ENCODE measurements at places on chromosomes 1 and 21.
A peak's percentile ranks its signal among the peaks of the same experiment; 100 is the strongest.

DNA sequence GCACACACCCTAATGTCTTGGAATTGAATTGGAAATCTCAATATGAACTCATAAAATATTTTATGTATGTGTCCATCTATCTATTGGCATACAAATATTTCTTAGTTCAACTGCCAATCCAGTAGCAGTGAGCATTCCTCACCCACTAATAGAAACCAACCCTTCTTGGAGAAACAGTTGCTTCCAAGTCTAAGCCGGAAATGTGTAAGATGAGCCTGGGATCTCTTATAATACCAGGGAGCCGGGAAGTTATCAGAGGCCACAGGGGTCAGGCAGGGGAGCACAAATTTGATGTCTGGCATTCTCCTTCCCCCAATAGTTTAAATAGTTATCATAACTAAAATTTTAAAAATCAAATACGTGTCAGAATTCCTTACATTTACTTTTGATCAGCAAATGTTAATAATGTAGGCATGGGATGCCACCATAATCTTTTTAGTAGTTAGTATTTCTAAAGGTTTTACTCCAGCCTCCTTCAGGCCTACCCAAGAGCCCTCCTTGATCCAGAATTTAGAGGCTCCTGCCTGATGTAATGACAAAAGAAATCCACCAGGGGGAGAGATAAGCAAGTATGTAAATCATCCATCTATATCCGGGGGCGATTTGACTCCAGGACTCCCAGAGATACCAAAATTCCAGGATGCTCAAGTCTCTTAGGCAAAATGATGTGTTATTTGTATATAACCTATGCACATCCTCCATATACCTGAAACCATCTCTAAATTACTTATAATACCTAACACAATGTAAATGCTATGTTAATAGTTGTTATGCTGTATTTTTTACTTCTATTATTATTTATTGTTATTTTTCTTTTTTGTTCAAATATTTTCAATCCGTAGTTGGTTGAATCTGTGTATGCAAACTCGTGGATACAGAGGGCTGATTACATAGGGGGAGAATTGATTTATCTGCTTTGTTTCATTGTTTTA lies 218.7 kb upstream of the COA6 start:
- no peak for DNase-seq

- no peak for DNase-seq
Observed at GRCh38 chr1:203046984-203047630, 20.8 kb downstream of the PPFIA4 start.

GRCh38 chr1:3674100-3675094 lies 22.1 kb downstream of the TP73 start:
- DNase-seq, result no peak

DNA sequence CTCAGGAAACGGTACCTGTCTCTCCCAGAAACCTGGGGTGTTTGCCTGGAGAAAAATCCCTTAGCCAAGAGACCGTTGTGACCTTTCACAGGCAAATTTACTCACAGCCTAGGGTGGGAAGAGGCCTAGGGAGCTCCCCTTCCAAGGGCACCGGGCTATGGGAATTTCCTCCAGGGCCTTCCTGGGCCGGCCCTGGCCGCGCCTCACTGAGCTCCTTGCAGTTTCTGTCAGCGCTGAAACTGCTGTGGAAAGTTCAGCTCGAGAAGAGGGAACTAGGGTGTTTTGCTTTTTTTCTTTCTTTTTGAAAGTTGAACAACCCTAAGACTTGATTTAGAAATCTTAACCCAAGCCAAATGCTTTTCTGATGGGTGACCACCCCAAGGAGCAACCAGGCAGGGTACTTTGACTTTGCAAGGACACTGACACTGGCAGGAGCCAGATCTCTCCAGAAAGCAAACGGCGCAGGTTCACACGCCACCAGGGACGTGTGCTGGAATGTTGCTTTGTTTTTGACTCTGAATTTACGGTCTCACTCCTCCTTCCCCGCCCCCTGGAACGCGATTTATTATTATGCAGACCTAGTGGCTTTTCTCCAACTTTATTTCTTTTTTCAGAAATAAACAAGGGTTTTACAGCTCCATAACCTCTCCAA lies 229.6 kb upstream of the JUN start:
- DNase-seq, result no peak

GRCh38 chr1:85484264-85484663 lies 19.3 kb upstream of the DDAH1 start:
- DNase-seq, result no peak

DNA sequence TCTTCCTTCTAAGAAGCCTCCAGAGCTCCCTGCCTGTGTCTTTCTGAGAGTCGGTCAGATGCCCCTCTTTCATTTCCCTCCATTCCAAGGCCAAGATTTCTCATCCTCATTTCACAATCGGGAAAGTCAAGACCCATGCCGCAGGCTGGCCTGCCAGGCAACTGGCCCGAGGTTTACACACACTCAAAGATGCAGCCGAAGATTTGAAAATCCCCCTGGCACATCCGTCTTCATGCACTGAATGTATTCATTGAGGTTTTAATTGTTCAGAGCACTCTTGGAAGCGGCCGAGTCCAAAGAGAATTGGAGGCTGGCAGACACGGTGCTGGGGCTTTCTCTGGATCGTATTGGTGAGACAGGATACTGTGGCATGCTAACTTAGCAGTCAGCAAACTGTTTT lies 29.1 kb upstream of the SRP9 start:
- no peak for DNase-seq

GRCh38 chr1:219171192-219171935 lies 2.3 kb upstream of the LYPLAL1 start:
- DNase-seq, result no peak

DNA sequence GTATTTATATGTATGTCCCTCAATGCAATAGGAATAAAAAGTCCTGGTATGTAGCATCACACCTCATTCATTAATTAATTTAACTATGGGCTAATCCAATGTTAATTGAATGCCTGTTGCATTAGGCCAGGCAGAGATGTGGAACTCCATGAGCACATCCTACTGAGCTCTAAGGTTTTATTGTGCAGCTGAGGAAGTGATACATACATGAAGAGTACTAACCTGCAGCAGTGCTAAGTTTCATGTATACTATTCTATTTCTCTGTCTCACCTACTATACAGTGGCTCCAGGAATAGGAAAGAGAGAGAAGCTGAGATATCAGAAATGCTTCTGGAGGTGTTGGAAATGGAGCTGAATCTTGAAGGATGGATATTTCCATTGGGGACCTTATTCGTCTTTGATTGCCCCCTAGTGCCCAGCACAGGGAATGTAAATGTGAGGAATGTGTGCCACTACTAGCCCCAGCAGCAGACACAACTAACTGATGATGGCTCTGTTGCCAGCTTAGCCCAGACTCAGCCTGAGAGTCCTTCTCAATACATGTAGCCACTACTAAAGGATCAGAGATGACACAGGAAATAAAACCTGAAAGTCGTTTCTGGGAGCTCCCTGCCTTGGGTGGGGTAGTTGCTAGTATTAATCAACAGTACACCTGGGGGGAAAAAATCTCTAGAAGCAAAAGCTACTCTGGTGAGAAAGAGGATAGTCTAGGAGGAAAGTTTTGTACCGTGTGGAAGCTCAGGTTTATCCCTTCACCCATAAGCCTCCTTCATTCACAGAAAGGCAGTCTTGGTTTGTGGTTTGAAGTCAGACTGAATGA lies 173.3 kb upstream of the FOXD3 start:
- DNase-seq, result no peak

DNA sequence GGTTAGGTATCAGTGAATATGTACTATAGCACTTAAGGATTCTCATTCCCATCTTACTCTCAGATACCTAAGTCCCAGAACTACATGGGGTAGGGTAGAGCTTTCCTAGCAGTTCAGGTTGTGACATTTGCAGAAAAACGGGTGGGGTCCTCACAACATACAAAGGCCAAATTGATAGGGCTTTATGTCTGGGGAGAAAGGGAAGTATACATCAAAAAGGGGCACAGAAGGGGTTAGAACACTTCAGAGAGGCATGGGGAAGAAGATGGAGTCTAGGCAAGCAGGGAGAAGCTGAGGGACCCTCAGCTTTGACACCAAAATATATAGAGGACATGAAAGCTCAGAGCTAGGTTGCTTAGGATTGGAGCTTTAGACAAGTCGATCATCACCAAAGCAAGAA lies 3.6 kb downstream of the UROD start:
- DNase-seq, result no peak

GRCh38 chr21:34031835-34032370 lies 41.5 kb upstream of the MRPS6 start:
- no peak for DNase-seq

- DNase-seq, result no peak
Observed at GRCh38 chr21:43268086-43268803, 99.4 kb downstream of the CRYAA start.

GRCh38 chr1:241939798-241940197 lies 17.8 kb upstream of the BECN2 start:
- DNase-seq, result no peak

- DNase-seq, result no peak
Observed at GRCh38 chr1:229268505-229268904, 2.4 kb upstream of the RAB4A start.

GRCh38 chr1:29683472-29683871 lies 447.1 kb downstream of the PTPRU start:
- peak; percentile 27 for DNase-seq

DNA sequence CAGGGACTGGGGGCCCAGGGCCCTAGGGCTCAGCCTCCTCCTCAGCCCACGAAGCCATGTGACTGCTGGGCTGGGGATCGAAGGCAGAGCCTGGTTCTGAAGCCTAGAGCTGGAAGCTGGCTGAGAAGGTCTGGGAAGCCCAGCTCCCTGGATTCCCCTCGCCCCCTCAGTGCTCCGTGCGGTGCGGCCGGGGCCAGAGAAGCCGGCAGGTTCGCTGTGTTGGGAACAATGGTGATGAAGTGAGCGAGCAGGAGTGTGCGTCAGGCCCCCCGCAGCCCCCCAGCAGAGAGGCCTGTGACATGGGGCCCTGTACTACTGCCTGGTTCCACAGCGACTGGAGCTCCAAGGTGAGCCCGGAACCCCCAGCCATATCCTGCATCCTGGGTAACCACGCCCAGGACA lies 9.1 kb downstream of the ADAMTSL4 start:
- no peak for DNase-seq

DNA sequence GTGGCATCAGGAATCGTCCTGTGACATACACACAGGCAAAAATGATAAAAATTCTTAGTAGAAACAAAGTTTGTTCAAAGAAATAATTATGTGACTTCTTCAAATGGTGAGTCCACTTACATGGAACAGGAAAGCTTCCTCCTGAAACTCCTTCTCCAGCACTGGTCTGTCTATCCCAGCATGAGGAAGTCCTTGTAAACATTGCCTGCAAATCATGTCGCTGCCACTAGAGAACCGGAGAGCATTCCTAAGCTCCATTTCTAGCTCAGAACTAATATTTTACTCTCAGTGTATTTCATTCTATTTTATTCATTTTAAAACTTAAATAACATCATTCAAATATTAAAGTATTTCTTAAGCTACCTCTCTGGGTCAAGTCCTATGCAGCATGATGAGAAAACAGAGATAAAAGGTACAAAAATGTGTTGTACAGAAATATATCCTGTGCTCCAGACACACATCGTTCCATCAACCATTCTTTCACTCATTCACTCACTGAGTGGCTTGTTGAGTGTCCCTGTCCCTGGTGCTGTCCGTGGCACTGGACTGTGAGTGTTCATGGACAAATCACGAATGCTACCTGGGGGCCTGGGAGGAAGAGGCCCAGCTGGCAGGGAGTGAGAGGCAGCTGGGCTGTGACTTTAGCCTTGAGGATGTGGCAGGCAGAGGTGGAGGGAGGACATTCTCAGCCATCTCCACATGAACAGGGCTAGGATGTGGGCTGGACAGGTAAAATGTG lies 10.0 kb downstream of the CYP4A22 start:
- no peak for DNase-seq

GRCh38 chr1:204258213-204259115 lies 44.7 kb upstream of the GOLT1A start:
- no peak for DNase-seq

GRCh38 chr1:114061121-114061830 lies 82.0 kb downstream of the OLFML3 start:
- no peak for DNase-seq

DNA sequence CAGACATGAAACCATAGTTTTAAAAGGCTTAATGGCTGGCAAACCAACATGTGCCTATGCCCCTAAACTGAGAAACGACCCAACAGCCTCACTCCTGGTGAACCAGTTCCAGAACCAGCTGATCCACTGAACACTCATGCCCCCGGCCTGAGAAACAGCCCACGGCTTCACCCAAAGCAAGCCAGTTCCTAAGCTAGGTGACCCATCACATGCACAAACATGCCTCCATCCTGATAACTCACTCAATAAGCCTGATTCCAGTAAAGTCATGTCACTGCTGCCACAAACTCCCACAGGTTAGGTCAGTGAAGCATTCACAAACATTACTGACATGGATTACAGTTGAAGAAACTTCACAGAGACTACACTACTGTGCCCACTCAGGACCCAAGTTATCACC lies 161.6 kb downstream of the USH2A start:
- DNase-seq, result no peak

- peak; percentile 38 for DNase-seq
Observed at GRCh38 chr1:22216966-22217365, 74.1 kb upstream of the WNT4 start.

Data from ascending aorta (tissue), 2 donors.